NCI-H1436 (cell line): ENCODE measurements at places on chromosomes 3 and 15.
A peak's percentile ranks its signal among the peaks of the same experiment; 100 is the strongest.

GRCh38 chr3:25291481-25291905, 136.6 kb upstream of the RARB start:
- DNase-seq, result peak; percentile 30

GRCh38 chr3:50246517-50246954, 10.5 kb downstream of the GNAI2 start:
- DNase-seq, result no peak

DNA sequence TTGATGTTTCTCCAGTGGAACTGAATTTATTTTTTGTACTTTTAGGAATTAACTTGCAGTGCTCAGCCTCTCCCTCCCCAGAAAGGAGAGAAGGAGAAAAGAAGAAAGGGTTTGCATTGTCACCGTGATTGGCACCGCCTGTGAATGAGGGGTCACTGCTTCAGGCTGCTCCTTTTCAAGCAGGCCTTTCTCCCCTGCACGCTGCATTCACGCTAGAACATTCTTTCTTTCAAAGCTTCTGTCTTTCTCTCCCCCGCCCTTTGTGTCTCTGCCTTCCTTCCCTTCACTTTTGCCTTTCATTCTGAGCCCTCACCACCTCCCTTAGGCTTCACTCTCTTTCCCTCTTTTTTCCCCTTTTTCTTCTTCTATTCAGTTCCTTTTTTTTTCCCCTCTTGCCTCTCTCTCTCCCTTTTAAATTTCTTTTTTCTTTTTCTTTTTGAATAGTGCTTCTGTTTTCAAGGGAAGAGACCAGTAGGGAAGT, 42.4 kb downstream of the ZNF710 start:
- no peak for DNase-seq

DNA sequence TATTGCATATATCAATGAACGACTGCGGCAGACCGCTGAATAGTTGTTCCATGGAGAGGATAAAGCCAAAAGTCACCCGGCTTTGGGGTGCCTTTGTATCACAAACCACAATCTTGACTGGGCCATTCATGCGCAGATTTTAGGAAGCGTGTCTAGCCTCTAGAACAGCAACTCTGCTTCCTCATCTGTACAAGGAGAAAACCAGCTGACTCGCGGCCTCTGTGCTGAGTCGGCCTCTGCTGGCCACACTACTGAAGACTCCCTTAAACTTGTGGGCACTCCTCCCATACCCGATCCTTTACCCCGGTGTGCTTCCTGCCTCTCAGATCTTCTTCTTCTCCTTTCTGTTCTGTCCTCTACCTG, 872 bp downstream of the DLEC1 start:
- no peak for DNase-seq

- no peak for DNase-seq
Measured at GRCh38 chr15:85625856-85626255, 168.9 kb downstream of the KLHL25 start.

DNA sequence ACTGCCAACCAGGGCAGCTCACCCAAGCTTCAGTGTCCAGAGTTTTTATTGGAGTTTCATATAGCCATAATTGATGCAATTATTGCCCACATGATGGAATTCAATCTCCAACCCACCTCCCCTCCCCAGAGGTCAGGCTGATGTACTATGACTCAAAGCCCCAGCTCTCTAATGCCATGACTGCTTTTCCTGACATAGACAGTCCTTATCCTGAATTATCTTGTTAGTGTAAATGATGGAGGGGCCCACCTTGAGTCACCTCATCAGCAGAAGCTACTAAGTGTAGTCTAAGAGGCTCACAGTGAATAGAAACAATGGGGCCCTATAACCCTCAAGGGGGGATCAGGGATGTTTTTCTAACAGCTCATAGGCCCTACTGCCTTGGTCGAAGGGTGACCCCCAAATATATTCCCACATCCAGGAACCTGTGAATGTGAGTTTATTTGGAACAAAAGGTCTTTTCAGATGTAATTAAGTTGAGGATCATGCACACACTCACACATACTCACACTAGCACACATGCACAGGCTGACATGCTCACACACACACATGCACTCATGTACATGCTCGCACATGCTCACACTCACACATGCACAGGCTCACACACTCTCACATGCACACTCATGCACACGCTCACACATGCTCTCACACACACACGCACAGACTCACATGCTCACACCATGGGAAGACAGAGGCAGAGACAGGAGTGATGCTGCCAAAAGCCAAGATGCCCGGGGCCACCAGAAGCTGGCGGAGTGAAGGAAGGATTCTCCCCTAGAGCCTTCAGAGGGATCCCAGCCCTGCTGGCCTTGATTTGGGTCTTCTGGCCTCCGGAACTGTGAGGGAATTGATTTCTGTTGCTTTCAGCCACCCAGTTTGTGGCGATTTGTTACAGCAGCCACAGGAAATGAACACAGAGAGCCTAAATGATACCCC, 131.2 kb upstream of the SMAD3 start:
- no peak for DNase-seq

DNA sequence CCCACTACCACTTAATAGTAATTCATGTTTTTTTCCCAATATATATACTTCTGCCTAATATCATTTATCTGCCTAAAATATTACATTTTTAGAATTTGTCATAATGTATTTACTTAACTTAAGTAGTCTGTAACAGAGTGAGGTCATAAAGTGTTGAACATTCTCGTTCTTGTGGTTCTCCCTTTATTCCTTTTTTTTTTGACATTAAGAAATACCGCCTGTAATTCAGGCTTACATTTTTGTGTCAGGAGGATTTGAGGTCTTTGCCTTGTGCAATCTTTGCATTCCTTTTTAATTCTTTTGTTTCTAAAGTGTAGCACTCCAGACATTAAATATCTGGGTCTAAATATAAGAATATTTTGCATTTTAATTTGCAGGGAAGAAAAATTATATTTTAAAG, 315.4 kb downstream of the PTPRG start:
- DNase-seq, result no peak

DNA sequence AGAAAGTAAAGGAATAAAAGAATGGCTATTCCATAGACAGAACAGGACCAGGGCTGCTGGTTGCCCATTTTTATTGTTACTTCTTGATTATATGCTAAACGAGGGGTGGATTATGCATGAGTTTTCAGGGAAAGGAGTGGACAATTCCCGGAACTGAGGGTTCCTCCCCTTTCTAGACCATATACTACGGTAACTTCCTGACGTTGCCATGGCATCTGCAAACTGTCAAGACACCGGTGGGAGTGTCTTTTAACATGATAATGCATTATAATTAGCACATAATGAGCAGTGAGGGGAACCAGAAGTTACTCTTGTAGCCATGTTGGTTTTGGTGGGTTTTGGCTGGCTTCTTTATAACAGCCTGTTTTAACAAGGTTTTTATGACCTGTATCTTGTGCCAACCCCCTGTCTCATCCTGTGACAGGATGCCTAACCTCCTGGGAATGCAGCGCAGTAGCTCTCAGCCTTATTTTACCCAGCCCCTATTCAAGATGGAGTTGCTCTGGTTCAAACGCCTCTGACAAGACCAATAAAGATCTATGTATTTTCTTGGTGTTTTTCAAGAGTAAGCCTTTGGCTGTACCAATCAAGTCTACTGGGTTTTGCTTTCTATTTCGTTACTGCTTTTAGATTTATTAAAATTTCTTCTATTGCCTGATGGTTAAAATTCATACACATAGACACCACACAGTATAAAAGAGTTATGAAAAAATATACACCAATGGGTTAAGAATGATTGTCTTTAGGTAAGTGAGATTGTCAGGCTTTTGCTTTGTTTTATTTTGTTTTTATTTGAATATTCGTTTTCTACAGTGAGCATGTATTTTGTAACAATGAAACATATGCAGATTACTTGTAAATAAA, 37.4 kb upstream of the CTDSPL start:
- DNase-seq, result no peak

GRCh38 chr3:168889666-168890065, 773.8 kb downstream of the MECOM start:
- DNase-seq, result no peak

GRCh38 chr3:180749796-180750195, 70.5 kb upstream of the CCDC39 start:
- no peak for DNase-seq

GRCh38 chr15:72154316-72154715, 36.1 kb downstream of the SENP8 start:
- DNase-seq, result no peak

GRCh38 chr3:72436863-72437592, 411.2 kb downstream of the SHQ1 start:
- DNase-seq, result no peak

DNA sequence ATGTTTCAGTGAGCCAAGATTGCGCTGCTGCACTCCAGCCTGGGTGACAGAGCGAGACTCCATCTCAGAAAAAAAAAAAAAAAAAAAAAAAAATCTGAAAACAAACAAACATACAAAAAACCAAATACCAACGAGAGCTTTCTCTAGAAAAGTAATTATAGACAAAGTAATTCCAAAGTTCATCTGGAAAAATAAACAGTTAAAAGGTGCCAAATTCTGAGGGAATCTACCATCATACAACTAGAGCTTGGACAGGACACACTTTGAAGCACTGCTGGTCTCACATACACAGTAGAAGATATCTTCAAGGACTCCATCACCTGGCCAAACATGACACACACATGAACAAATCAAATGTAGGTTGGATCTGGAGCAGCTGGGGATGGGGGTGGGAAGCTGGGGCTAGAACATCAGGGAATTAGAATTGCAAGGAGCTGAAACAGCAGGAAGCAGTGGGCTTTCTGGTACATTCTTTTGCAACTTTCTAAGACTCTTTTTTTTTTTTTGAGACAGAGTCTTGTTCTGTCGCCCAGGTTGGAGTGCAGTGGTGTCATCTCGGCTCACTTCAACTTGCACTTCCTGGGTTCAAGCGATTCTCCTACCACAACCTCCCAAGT, 41.1 kb upstream of the CTSH start:
- no peak for DNase-seq

- DNase-seq, result peak; percentile 96
Measured at GRCh38 chr3:146469150-146470017, at the start of gene PLSCR2. Gene PLSCR2 (minus strand): TSS chr3:146469561. CDS start chr3:146459904, 9,657 bp downstream.

DNA sequence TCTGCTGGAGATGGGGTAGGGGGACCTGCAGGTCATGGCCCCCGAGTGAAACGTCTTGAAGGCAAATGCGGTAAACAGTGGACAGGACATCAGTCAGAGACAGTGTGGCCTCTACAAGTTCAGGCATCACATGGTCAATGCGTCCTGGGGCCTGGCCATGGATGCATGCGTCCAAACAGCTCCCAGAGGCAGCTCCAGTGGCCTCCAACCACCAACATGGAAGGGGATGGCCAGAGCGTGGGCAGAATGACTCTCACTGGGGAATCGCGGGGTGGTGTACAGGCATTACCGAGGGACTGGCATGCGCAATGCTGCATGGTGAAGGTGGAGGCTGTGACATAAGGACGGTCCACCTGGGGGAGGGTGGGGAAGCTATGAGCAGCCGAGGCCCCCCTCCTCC, 35.6 kb upstream of the IQSEC1 start:
- no peak for DNase-seq

GRCh38 chr3:28206479-28206878, 34.9 kb upstream of the CMC1 start:
- no peak for DNase-seq

GRCh38 chr15:85667491-85668424, 127.0 kb downstream of the KLHL25 start:
- no peak for DNase-seq

GRCh38 chr3:78634316-78634715, 1133.5 kb downstream of the ROBO1 start:
- DNase-seq, result no peak

GRCh38 chr15:80556694-80557367, 138.3 kb upstream of the ABHD17C start:
- no peak for DNase-seq

- no peak for DNase-seq
Measured at GRCh38 chr3:178987745-178988144, 83.9 kb downstream of the ZMAT3 start.

- peak; percentile 49 for DNase-seq
Measured at GRCh38 chr15:71780115-71780976, 30.0 kb upstream of the NR2E3 start.

DNA sequence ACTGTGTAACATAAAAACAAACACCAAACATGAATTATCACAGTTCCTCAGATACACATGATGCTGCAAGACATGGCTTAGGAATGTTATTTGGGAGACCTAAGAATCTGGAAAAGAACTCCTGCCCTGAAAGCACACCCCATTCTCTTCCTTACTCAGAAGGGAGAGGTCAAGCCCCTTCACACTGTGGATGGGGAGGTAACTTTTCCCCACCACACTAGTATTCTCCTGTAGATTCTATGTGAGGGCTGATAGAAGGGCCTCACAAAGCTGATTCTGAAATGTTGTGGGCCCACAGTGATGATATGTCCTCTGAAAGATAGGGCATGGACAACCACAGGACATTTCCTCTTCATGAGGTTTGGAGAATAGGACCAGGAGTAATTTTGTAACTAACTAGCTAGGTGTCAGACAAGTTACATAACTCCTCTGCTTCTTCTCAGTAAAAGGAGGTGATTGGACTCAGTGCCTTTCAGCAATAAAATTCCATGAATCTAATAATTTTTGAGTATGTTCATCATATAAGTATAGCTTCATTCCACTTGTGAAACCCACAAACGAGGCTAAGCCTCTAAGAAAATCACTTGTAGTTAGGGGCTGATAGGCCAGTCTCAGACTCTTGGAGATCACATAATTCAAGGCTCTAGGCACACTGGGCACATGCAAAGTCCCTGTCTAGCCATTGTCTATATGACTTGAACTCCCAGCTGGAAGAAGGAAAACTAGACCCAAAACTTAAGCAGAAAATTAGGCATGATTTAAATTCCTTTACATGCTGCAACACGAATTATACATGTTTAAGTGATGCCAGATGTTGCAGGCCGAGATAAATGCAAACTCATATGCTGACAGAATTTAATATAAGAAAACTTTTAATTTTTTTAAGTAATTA, 7.5 kb downstream of the PTX3 start:
- no peak for DNase-seq

DNA sequence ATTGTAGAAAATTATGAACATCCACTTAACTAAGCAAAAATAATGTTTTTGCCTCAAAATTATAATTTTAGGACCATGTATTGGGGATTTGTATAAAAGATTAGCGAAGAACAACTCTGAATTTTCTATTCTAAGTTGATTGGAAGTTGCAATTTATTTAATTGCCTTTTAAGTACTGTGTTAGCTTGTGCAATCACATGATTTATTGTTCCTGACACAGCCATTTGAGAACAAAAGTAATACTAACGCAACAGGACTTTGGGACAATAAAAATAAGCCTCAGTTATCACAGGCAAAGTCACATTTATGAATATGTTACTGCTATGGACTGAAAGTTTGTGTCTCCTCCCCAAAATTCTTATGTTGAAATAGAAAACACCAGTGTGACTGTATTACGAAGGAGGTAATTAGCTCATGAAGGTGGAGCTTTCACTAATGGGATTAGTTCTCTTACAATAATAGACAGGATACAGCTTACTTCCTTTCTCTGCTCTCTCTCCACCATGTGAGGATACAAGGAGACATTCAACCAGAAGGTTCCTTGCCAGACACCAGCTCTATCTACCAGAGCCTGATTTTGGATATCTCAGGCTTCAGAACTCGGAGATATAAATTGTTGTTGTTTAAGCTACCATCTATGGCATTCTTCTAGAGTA, 745.9 kb downstream of the ZBBX start:
- DNase-seq, result no peak

- DNase-seq, result no peak
Measured at GRCh38 chr3:55562700-55563099, 75.6 kb upstream of the WNT5A start.
